Naive thymus-derived CD8-positive, alpha-beta T cell (primary cell): ENCODE measurements at places on chromosomes 11 and 22.

DNA sequence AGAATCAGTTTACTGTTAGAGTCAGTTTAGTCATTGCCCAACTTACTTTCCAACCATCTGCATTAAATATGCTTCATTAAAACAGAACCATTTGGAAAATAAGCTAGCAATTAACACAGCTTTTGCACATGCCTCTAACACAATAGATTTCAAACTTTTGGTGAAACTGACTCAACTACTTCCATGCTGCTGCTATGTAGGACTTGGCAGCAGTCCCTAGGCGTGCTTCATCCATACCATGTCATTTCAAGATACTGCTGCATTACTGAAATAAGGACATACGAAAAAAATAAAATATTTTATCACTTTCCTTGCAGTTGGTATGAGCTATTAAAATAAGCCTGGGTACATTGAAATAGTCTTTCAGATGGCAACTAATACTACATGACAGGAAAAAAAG lies 65.5 kb upstream of the SOX6 start:
- no peak for DNase-seq

DNA sequence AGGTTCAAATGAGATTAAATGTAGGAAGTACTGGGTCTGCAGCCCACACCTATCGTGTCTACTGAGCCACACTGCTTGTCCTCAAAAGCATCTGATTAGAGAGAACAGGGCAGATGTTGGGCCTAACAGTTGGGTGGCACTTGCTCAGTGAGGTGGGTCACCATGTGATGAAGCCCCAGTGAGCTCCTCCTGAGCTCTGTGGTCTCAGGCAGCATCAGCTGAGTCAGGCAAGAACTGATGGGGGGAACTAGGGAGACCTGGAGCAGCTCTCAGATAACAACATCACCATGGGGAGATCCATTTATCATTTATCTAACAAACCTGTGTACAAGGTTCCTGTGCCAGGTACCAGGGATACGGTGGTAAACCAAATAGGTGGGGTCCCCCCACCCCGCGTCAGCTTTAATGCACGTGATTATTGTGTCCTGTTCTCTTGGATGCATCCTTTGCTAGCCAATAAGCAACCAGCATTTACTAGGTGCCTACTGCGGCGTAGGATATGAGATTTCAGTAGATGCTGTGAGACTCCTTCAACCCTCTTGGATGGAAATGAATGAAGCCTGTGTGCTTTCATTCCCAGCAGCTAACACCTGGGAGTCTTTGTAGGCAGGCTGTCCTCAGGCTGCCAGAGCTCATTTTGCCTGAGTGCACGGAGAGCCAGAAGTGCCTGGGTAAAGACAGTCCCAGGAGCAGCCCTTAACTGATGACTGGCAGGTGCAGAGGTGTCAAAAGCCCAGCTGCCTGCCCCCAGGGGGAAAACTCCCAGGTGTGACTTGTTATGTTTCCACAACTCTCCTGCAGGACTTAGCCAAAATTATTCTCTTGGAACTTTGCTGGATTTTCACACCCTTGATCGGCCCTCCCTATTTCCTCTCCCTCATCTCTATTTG lies 73.6 kb upstream of the NARS2 start:
- DNase-seq: no peak

DNA sequence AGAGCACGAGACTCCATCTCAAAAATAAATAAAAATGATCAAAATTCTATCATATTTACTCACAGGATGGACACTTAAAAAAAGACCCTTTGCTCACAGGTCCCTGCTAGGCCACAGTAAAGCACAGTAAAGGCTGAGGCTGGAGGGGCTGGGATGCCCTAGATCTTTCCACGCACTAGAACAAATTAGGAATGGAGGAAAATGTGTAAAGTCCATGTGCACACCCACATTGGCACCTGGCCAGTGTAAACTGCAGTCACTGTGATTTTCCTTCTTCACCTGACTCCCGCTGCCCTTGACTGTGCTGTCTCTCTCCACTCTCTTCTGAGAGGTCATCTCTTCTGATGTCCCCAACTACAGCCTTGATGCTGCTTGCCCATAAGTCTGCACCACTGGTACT lies 195.5 kb downstream of the EFCAB6 start:
- no peak for DNase-seq

GRCh38 chr11:26964339-26964738 lies 29.6 kb upstream of the FIBIN start:
- no peak for DNase-seq

- DNase-seq: no peak
Observed at GRCh38 chr22:38033522-38034277, 23.5 kb upstream of the PICK1 start.

DNA sequence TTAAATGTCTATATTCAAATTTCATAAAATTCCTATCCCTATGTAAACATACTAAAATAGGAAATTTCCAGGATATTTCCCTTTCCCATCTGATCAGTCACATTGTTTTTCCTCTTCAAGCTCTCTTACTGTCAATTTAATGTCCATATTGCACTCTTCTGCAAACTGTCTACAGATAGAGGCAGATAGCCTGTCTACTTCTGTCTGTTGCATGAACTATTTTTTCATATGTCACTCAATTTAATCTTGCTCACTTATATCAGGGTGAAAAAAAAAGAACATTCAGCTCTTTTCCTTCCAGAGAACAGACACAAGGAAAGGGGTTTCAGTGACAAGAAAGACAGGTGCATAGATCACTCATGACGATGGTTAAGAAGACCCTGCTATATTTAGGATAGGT lies 1013.9 kb upstream of the CCDC90B start:
- no peak for DNase-seq

DNA sequence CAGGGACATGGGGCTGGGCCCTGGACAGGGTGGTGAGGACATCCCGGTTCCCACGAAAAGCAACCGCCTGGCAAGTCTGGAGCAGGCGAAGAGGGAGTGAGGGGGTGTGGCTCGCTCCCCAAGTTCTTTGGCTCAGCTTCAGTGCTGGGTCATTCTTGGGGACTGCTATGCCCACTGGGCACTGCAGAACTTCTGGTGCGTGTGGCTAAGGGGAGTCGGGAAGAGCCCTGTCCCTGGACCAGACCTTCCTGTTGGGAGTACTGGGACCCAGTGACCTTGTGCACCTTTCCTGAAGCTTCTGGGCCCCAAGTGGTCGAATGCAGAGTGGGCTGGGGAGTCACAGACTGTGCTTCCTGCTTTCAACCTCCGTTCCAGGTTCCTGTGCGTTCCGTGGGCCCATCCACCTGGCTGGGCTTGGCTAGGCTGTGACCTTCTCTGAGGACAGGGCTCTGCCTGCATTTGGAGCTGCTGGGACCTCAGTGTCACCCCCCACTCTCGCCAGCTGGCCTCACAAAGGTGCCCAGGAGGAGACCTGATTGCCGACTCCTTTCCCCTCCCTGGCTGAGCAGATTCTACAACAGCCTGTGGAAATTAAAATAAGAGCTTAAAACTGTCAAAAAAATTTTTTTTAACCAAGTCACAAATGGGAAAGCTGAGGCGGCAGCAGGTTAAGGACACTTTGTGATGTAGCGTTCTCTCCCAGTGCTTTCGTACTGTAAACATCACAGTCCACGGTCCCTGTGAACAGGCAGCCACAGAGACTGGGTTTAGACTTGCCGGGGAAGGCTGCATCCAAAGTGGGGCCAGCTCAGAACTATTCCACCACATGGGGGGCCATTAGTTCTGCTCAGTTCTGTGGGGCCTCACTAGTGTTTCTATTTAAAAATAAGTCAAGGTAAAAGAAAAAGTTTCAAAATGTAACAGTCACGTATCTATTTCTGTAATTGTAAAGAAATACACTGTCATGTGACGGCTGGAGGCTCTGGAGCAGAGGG lies 63.8 kb upstream of the WNT7B start:
- no peak for DNase-seq

DNA sequence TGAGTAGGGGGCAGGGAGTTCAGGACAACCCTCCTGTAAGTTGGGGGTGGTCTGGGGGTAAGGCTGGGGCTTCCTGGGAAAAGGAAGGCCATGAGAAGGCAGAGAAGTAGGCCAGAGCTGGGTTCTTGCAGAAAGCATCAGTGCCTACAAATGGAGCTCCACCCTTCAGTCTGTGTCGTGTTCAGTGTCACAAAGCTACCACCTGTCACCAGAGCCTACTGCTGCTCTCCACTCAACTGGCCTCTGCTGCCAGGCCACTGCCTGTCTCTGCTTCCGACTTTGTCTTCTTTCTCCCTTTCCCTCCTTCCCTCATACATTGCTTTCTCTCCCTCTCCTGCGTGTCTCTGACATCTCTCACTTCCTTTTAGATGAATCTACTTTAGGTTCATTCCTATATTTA lies 3.4 kb upstream of the WBP2NL start:
- no peak for DNase-seq

DNA sequence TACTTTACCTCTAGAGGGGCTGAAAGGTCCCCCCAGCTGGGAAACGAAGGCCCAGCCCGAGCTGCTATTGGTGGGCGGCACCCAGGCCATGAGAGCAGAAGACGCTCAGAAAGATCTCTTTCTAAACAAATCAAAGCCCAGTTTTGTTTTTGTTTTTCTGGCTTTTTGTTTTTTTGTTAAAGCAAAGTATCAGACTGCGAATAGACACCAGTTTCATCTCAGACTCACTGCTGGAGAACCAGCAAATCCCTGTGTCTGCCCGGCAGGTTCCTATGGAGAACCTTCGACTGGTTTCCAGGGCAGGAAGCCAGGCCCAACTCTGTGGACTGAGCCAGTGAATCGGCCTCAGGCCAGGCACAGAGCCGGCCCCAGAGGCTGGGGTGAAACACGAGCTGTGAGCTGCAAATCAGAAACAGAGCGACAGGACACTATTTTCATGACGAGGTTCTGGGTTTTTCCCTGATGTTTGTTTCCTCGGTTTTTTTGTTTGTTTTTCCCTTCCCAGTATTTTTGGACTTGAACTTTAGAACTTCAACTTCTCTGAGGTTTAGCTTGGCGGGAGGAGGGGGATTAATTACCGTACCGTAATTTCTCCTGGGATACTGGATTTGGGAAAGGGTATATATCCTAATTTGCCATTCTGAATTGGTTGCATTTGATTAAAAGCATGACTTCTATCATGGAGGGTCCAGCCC lies 16.0 kb upstream of the B4GALNT4 start:
- no peak for DNase-seq

DNA sequence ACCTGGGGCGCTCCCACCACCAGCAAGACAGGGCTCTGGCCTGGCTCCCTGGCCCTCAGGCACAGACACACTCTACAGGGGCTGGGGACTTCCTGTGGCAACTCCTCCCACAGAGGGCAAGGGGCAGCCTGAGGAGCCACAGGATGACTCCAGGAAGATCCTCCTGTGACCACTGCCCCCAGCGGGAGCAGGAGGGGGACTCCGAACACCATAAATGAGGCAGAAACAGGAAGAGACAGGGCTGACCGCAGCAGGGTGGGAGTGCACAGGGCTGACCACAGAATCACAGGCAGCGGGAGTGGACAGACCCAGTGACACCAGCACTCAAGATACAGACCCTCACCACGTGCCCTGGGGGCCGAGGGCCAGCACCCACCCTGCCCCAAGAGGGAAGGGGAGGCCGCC lies 10.8 kb downstream of the ARAP1 start:
- no peak for DNase-seq

- DNase-seq: no peak
Observed at GRCh38 chr11:62726156-62726914, 922 bp downstream of the HNRNPUL2 start.

- no peak for DNase-seq
Observed at GRCh38 chr11:103928802-103929161, 107.7 kb upstream of the DDI1 start.

GRCh38 chr11:62601122-62601371 lies 618 bp downstream of the MTA2 start:
- peak; percentile 40 for DNase-seq

DNA sequence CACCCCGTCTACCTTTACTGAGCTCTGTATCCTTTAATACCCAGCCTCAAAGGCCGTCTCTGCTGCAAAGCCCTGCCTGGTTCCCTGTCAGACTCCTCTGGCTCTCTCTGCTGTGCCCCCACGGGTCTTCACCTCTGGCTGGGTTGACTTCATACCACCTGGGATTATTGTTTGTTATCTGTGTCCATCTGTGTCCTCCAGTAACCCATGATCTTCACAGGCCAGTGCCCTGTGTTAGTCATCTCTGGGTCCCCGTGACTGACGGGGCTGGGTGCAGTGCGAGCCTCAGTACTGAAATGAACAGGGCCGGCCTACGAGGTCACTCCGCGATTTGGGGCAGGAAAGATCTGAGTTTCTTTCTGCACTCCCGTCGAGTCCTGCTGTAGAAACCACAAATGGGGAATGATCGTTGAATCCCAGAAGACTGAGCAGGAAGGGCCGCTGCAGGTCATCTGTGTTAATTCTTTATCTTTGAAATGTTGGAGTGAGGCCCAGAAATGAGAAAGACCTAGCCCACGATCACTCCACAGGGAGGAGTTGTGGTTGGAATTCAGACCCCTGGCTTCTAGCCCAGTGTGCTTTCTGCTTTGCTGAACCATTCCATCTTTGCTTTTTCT lies 12.3 kb upstream of the TUB start:
- no peak for DNase-seq

GRCh38 chr22:46043816-46044620 lies 67.1 kb upstream of the WNT7B start:
- DNase-seq: no peak

- no peak for DNase-seq
Observed at GRCh38 chr11:7851391-7851790, 54.6 kb upstream of the OR5P2 start.

DNA sequence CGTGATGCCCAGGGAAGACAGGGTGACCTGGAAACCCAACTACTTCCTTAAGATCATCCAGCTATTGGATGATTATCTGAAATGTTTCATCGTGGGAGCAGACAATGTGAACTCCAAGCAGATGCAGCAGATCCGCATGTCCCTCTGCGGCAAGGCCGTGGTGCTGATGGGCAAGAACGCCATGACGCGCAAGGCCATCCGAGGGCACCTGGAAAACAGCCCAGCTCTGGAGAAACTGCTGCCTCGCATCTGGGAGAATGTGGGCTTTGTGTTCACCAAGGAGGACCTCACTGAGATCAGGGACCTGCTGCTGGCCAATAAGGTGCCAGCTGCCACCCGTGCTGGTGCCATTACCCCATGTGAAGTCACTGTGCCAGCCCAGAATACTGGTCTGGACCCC lies 43.5 kb upstream of the DAGLA start:
- DNase-seq: no peak

GRCh38 chr22:49576241-49577141 lies 251.2 kb downstream of the BRD1 start:
- no peak for DNase-seq

GRCh38 chr11:115926138-115926537 lies 421.9 kb upstream of the CADM1 start:
- DNase-seq: no peak
